Nucleus accumbens (tissue), 56 donors: ENCODE measurements at places on chromosomes 12 and 14.

DNA sequence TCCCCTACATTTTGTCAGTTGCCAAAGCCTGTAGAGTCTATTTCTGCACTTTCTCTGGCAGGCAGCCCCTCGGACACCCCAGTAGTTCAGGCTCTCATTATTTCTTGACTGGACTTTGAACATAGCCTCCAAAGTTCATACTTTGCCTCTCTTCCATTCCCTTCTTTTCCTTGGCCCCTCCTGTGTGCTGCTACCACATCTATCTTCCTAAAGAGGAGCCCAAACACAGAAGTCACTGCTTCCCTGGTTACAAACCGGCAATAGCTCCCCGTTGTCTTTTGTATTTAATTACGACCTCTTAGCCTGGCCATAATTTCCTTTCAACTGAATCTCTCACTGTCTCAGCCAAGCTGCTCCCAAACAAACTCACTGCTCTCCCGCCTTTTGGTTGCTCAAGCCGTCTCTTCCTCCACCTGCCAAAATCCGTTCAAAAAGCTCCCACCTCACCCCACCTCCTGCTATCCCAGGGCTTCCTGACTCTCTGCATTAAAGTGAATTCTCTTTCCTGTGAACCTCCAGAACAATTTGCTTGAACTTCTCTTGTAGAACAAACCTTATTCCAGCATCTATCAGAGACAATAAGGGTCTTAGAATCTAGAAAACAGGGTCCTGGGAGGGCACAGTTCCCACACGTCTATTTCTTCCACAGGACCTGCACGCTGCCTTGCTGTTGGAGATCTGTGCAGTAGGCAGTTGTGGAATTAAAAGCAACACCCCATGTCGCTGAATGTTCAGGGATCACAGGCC lies 46.9 kb downstream of the PRMT8 start:
- DNase-seq, result no peak

DNA sequence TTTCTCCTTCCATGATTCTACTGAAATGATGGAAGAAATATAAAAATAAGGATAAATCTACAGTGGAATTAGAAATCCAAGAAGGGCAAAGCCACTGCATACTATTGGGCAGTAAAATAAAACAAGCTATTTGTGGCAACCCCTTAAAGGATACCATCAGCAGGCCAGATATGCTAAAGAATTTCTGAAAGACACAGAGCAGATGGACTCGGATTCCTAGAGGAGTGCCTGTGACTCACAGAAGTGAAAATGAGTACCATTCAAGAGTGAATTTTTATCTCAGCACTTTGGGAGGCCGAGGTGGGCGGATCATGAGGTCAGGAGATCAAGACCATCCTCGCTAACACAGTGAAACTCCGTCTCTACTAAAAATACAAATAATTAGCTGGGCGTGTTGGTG lies 318.1 kb downstream of the LRIG3 start:
- no peak for DNase-seq

DNA sequence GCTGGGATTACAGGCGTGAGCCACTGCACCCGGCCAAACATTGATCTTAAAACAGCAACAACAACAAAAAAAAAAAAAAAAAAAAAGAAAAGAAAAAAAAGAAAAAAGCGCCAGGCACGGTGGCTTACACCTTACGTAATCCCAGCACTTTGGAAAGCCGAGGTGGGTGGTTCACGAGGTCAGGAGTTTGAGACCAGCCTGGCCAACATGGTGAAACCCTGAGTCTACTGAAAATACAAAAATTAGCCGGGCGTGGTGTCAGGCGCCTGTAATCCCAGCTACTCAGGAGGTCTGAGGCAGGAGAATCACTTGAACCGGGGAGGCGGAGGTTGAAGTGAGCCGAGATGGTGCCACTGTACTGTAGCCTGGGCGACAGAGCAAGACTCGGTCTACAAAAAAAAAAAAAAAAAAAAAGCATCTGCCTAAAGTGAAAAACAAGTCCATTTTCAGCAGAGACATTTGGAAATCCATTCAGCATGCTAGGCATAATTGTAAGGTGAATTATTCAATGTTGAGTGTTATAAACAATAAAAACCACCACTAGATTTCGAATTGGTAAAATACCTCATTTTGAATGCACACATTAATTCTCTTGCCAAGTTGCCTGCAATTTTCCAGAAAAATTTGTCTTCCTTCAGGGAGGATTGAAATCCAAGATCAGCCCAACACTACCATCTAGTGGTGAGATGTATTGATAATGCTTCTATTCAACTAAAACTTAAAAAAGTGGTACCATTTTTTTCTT lies 8.0 kb upstream of the CERS5 start:
- no peak for DNase-seq

GRCh38 chr12:105228494-105228893 lies 7.5 kb downstream of the APPL2 start:
- no peak for DNase-seq

DNA sequence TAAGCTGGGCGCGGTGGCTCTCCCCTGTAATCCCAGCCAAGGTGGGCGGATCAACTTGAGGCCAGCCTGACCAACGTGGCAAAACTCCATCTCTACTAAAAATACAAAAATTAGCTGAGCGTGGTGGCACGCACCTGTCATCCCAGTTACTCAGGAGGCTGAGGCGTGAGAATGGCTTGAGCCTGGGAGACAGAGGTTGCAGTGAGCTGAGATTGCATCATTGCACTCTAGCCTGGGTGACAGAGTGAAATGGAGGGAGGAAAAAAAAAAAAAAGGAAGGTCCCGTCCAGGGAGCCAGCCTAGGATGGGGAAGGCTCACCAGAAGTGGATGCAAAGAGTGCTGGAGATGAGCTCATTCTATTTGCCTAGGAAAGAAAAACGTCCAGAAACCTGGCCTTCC lies 1.9 kb upstream of the CD27 start:
- no peak for DNase-seq

DNA sequence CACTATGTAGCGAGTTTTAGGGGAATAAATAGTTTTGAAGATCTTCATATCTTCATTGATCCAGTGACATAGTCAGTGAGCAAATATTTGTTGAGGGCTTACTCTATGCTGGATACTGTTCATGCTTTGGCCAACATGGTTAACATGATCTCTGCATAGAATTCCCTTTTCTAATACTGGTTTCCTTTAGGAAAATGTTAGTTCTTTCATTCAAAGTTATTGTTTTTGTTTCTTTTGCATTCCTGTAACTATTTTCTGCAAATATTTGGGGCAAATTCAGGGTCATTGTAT lies 226.5 kb downstream of the C12orf50 start:
- no peak for DNase-seq

GRCh38 chr14:36130186-36130585 lies 46.3 kb downstream of the PTCSC3 start:
- DNase-seq, result no peak

DNA sequence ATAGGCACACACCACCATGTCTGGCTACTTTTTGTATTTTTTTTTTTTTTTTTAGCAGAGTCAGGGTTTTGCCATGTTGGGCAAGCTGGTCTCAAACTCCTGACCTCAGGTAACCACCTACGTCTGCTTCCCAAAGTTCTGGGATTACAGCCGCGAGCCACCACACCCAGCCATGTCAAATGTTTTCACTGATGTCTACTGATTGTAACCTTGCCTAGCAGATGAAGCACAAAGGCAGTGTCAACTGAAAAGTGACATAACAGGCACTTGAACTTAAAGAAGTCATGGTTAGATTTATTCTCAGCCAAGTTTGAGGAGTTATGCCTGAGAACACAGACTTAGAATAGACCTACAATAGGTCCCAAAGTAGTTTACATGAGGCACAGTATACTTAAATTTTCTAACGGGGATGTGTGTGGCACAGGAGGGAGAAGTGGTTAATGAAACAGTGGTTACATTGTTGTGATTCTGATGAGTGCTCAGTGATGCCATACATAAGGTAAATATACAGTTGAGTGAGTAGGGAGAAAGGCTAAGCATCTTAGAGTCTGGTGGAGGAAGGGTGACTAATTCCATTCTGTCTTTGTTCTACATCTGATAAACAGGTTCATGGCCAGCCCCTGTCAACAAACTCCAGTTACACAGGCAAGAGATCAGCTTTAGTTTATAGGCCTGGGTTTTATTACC lies 12.6 kb upstream of the RNASE4 start:
- DNase-seq, result no peak

DNA sequence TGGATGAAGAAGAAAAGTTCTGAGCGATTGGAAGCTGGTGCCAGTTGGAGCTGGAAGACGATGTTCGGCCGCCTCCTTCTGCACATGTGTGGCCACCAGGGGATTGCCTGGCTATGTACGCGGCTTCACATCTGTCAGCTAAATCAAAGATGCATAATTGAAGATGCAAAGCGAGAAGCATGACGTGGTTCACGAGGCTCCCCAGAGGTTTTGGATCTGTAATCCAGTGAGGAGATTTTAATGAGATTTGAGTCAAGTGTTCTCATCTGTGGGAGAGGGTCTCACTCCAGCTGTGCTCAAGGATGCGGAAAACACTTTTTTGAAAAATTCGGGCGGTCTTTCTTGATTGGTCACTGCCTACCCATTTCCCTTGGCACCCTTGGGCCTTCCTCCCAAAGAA lies 94.6 kb downstream of the PAX9 start:
- DNase-seq, result no peak

GRCh38 chr14:96790706-96791105 lies 6.5 kb upstream of the VRK1 start:
- no peak for DNase-seq

DNA sequence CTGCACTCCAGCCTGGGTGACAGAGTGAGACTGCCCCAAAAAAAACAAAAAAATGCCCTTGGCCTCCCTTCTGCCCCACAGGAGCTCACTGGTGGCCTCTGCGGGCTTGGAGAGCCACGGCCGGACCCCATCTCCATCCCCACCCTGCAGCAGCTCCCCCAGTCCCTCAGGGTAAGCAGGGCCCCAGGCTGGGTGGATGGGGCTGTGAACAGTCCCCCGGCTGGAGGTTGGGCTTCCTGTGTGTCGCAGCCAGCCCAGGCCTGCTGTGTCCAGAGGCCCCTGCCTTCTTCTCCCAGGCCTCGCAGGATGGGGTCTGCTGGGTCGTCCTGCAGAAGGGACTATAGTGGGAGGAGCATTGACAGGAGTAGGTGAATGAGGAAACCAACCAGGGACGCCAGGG lies 15.4 kb upstream of the PUS1 start:
- no peak for DNase-seq

DNA sequence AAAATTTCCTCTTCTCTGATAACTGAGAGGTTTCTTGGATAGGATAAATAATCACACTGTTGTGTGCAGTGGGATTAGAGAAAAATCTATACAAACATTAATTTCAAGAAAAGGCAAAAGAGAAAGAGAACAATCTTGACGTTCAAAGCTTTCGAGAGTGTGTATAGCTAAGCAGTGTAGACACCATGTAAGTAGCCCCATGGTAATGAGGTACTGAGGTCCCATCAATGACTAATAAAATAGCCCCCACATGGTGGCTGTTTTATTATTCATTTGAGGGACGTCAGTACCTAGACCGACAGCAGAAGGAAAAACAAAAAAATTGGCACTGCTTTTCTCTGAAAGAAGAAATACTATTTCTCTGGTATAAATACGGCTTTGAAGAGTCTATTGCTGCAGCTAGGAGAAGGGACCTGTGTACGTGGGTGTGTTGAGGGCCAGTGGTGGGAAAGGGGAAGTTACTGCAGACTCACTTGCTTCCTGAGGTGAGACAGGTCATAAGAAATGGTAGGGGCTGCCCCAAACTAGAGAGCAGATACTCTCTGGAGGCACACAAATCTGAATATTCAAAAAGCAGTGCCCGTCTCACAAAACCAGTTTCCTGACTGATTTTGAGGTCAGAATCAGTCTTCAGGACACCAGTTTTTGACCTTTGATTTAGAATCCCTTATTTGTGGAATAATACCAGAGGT lies 339.8 kb downstream of the EMP1 start:
- no peak for DNase-seq

DNA sequence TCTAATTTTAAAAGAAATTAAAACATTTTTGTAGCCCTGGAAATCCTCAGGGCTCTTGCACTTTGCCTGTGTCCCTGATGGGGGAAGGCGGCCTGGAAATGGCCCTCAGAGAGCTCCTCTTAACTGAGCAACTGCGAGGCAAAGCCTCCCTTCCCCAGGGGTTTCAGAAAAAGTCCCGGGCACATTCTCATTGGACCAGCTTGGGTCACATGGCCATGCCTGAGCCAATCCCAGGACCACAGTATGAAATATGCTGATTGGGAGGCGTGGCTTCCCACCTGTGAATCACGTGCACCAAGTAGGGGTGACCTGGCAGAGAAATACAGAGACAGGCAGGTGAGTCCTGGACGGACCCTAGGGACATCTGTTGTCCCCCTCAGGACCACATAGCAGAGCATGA lies 90.4 kb upstream of the SFSWAP start:
- no peak for DNase-seq

DNA sequence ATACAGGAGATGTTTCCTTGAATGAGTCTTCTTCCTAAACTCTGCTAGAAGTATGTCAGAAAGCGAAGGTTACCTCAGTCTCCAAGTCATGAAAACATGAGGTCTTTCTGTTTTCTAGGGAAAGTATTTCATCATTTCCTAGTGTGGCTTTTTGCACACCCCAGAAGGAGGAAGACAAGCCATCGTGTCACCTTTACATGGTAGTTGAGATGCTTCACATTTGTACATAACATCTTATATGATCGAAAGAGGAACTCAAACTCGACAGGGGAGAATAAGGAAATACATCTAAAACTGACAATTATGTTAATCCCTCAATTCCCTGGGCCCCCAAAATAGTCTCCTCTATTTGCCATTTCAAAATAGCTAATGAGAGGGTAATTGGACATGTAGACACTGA lies 214.1 kb upstream of the PLEKHG7 start:
- no peak for DNase-seq

DNA sequence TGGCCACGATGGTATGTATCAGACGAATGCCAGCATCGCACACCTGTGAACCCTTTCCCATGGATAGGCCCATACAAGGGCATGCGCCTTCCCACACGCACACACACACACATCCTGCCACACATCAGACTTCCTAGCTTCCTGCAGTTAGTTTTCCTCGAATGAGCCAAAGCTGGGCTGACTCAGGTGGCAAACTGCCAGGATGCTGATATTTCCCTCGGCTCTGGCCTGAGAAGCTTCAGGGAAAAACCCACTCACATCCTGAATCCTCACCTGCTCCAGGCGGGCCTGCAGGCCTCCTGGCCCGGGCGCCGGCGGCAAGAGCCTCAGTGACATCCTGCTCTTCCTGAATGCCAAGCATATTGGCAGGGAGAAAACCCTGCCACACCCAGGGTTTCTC lies 22.4 kb downstream of the CALM1 start:
- peak; percentile 21 for DNase-seq

DNA sequence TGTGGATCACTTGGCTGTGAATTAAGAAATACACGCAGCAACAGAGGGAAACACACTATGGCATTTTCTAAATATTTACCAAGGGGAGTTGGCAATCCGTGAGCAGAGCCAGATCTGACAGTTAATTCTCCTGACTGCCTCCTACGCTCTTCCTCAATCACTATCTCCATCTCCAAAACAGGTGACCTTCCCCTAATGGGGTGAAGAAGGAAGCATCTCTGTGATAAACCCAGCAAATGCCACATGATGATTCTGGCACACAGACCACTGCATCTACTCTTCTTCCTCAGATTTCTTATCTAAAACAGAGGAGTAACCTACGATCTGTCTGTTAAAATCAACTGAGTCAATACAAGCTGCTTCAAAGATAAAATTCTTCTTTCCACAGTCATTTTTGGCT lies 4.4 kb downstream of the SPTB start:
- no peak for DNase-seq

- DNase-seq, result no peak
These were observed 283.8 kb downstream of the MED13L start for GRCh38 chr12:115993737-115994136.
